ENCODE measurements at places on chromosomes 11 and 22.

- peak; percentile 1 for DNase-seq
Measured at GRCh38 chr11:23143022-23143421, 282.7 kb upstream of the CCDC179 start.

- no peak for DNase-seq
Measured at GRCh38 chr22:39148727-39149535, 3.5 kb downstream of the CBX7 start.

DNA sequence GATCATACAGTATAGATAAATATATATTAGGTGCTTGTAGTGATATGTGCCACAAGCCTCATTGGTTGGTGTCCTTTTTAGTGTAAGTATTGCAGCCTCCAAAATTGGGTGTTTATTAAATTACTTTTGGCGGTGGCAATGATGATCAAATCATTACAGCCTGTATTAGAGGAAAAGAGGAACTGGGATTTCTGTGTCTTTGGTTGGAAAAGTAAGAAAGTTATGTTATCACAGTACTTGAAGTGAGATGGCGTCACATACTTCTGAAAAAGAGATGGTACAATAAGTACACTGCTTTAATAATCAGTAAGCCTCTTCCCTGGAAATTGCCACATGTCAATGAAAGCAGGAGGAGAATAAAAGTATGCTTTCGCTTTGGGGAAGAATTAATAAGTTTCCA is 523 bp upstream of the MPZL3 start:
- no peak for DNase-seq

GRCh38 chr22:31753005-31753633 is 700 bp upstream of the DEPDC5 start:
- DNase-seq: peak; percentile 6

DNA sequence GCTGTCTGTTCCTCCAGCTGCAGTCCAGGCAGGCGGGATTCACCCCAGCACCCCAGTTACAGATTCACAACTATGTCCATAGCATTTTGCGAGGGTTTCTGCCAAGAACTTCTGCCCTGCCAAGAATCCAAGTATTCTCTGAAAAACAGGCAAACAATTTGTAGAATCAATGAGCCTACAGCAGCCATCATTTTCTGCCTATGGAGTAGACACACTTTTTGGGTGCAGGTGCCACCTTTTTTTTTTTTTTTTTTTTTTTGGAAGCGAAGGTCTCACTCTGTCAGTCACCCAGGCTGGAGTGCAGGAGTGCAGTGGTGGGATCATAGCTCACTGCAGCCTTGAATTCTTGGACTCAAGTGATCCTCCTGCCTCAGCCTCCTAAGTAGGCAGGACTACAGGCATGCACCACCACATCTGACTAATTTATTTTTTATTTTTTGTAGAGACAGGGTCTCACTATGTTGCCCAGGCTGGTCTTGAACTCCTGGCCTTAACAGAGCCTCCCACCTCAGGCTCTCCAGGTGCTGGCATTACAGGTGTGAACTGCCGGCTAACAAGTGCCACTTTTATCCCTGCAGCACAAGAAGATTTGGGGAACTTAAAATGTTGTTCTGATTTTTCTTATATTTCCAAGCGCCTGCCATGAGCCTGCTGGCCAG is 195.1 kb downstream of the SNX19 start:
- no peak for DNase-seq

GRCh38 chr11:9947231-9947864 is 283.5 kb downstream of the SWAP70 start:
- no peak for DNase-seq

GRCh38 chr11:93396316-93396715 is 65.8 kb downstream of the DEUP1 start:
- peak; percentile 73 for DNase-seq

- DNase-seq: peak; percentile 83
Measured at GRCh38 chr11:10809373-10810160, 841 bp upstream of the EIF4G2 start.

DNA sequence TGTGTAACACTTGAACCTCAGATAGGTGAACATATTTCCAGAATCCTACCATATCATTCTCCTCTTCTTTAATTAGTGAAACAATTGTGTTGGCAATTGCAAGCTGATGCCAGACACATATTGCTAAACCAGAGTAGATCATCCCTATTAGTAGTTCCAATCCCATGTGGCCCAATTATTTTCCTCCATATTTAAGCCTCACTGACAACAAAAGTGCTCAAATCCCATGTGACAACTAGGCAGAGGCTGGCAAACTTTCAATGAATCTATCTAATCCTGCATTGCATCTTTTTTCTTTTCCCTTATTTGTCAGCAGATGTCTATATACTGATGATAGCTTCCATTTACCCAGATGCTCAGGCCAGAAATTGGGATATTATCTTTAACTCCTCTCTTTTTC is 90.4 kb downstream of the GRIA4 start:
- DNase-seq: no peak

GRCh38 chr22:47201186-47201995 is 438.9 kb downstream of the TBC1D22A start:
- DNase-seq: no peak

DNA sequence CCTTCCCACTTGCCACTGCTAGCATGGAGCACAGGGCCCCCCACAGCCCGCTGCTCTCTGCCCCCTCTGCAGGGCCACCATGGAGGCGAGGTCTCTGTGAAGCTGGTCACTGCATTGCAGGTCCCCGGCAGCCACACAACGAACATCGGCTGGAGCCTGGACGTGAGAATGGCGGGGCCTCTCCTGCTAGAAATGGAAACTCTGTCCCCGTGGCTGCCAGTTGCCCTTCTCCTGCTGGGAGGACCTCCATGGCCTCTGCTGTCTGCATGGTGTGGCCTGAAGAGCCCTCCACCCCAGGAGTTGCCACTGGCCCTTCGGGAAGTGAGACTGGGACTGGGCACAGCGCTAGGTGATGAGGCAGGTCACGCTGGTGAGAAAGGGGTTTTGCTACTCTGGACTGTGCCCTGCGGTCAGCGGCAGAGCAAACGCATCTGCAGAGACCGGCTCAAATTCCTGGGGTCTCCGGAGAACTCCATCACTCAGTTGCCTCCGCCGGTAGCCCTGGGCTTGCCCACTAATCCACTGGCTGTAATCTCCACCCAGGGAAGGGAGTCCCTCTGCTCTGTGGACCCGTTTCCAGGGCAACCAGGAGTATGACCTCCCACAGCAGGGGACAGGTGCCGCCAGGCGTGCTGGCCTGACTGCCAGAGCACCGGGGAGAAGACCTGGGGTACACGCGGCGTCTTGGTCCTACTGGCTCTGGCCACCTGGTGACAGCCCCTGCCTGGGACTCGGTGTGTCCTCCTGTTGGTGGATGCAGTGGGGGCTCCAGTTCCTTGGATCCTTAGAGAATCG is 806.3 kb downstream of the BRD1 start:
- no peak for DNase-seq

GRCh38 chr22:45631841-45632238 is 39.8 kb upstream of the ATXN10 start:
- DNase-seq: no peak

DNA sequence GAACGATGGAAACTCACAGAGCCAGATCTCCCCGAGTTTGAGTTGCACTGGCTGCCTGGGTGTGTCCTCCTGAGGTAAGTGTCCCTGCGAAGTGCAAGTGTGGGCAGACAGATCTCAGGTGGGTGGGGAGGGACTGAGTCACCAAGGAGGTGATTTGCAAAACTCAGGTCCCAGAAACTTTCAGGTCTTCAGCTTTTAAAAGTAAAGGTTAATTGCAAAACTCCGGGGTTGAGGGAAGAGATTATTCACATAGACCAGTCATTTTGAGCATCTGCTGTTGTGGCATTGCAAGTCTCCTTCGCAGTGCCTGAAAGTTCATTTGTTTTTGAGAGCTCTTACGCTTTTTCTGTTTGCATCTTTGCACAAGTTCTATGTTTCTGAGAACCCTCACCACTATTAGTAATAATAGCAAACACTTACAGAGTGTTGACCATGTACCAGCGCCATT is 7.1 kb downstream of the CD44 start:
- DNase-seq: no peak

DNA sequence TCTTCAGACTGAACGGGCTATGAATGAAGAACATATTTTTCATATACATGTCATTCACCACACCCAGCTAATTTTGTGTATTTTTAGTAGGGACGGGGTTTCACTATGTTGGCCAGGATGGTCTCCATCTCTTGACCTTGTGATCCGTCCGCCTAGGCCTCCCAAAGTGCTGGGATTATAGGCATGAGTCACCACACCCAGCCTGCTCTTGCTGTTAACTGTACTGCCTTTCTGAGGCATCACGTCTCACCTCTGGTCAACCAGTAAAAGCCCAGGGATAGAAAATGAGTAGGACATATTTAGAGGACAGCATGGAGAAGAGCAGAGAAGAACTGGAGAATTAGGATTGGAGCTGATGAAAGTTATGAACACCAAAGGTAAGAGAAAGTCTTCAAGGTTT is 55.6 kb downstream of the APOL3 start:
- no peak for DNase-seq

- DNase-seq: peak; percentile 24
Measured at GRCh38 chr11:92776676-92777075, 192.8 kb upstream of the MTNR1B start.

- no peak for DNase-seq
Measured at GRCh38 chr11:98800696-98801095, 220.1 kb upstream of the CNTN5 start.

DNA sequence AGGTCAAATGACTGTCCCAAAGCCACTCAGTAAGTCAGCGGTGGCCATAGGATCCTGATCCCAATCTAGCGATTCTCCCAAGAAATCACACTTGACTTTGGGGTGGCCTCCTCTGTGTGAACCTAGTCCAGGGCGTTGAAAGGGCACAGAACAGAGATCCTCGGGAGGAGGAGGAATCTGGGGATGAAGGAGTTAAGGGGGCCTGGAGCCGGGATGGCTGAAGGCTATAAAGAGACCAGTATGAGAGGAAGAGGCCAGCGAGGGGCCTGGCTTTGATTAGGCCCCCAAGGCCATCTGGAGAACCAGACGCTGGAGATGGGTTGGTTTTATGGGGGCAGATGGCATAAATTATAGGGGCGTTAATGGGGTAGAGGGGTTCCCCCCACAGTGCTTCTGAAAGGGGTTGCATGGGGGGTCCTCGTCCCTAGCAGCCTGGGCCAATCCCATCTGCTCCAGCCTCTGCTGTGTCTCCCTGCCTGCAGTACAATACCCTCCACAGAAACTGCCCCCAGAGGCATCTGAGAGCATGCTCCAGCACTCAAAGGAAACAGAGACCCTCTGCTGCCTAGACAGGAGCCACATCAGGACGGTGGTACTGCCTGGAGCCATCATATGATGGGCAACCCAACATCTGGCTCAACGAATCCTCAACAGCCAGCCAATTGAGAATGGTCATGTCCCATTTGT is 35.2 kb upstream of the TRIM29 start:
- DNase-seq: no peak

- peak; percentile 53 for DNase-seq
Measured at GRCh38 chr11:6705905-6706535, 22.9 kb upstream of the MRPL17 start.

DNA sequence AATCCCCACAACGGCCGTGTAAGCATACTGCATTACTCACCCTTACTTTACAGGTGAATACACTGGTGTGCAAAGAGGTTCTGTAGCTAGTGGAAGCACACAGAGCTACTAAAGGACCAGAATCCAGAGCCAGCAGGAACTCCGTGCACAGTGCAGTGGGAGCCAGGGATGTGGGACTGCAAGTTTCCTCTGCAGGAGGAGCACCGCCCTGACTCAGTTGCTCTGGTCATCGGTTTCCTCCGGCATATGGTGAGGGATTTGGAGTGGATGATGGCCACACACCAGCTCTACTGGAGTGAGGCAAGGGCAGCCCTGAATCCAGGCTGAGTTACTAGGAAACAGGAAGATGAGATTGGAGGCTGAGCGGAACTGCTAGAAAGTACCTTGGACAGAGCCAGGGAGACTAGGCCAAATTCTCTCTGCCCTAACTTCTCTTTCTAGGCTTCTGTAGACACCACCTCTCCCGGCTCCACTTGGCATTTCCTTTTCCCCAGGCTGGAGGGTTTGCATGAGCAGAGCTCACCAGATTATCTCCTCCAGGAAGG is 18.2 kb upstream of the C22orf42 start:
- DNase-seq: no peak

- no peak for DNase-seq
Measured at GRCh38 chr11:83831929-83832328, 545.8 kb upstream of the CCDC90B start.

DNA sequence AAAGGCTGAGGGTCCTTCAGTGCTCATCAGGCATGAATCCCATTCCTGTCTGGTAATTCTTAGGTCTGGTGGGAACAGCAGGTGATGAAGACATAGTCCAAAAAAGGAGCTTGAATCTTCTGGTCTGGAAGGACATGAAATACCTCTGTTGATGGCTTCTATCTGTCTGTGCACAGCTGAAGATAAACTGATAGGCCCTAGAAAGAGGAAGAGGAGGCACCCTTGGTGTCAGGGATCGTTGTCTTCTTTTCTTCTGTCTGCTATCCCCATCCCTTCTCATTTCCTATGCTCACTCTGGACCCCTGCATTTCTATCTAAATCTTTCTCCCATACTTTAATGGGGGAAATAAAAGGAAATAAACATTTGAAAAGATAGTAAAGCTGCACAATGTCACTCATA is 9.4 kb downstream of the AGBL2 start:
- no peak for DNase-seq

GRCh38 chr11:95576146-95576845 is 213.3 kb downstream of the FAM76B start:
- no peak for DNase-seq

DNA sequence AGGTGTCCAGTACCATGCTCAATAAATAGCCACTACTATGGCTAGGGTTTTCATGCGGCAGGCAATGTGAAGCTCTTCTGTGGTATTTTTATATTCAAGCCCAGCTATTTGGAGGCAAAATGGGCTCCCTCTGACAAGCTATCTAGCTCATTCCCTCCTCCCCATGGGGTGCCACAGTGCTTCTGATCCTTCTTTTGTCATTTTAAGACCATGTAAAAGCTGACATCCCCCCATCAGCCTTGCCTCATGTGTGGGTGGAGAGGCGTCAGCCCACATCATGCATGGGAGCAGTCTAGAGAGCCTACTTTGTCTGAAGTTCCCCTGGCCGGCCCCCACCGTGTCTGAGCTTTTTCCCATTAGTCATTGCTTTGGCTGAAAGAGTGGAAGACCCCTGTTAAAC is 59.8 kb downstream of the NAV2 start:
- no peak for DNase-seq

DNA sequence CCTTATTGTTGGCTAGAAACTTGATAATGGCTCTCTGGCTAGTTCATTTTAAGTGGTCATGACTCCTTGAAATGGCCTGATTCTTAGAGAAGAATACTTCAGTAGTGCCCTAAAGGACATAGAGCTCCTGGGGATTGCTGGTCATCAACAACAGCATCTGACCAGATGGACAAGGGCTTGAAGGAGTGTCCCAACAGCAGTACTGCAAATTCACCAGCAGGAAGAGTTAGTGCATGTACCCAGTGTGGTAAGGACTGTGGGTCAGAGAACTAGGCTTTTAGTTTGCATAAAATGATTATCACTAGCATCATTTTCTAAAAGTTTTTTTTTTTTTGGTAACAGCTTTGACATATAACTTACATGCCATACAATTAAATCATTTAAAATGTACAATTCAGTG is 39.5 kb upstream of the CUL5 start:
- DNase-seq: no peak

- no peak for DNase-seq
Measured at GRCh38 chr11:1162138-1162475, 4.4 kb downstream of the MUC5AC start.

- DNase-seq: no peak
Measured at GRCh38 chr11:95549301-95549700, 240.3 kb downstream of the FAM76B start.

Data from astrocyte of the spinal cord (primary cell).